ENCODE measurements at places on chromosomes 6 and 20. TPM values are rescaled to one million over a fixed set of nuclear protein-coding genes. Genes with fewer than 3 reads are reported as not detected.

Gene WFDC10B
- not detected for polyA plus RNA-seq

Gene JPH2
- polyA plus RNA-seq: 2.5 TPM

Gene SYNDIG1
- polyA plus RNA-seq: 0.38 TPM

Gene FAM209A
- polyA plus RNA-seq: 0.35 TPM

Gene BTNL2
- polyA plus RNA-seq: not detected

Gene SEL1L2
- polyA plus RNA-seq: not detected

Gene RBL1
- 4.2 TPM for polyA plus RNA-seq

Gene AARS2
- polyA plus RNA-seq: 5.8 TPM

Gene MAP7
- polyA plus RNA-seq: 14.9 TPM

Gene HSPA12B
- polyA plus RNA-seq: not detected

Gene EFHC1
- 15.8 TPM for polyA plus RNA-seq

Gene VSTM2L
- polyA plus RNA-seq: 0.75 TPM

Gene HTR1E
- polyA plus RNA-seq: not detected

Gene HCRTR2
- not detected for polyA plus RNA-seq

Gene TAAR8
- not detected for polyA plus RNA-seq

Gene PRKN
- polyA plus RNA-seq: 0.19 TPM

Gene EXOC2
- polyA plus RNA-seq: 25.7 TPM

Gene TOMM6
- 449 TPM for polyA plus RNA-seq

Gene HELZ2
- 29.0 TPM for polyA plus RNA-seq

Gene PRDM13
- polyA plus RNA-seq: not detected

Gene PRSS16
- 7.5 TPM for polyA plus RNA-seq

Gene OPN5
- 0.04 TPM for polyA plus RNA-seq

Gene CLPSL1
- not detected for polyA plus RNA-seq

Gene FGD2
- polyA plus RNA-seq: 0.13 TPM

Gene OPRL1
- 0.25 TPM for polyA plus RNA-seq

Gene LHFPL5
- polyA plus RNA-seq: not detected

Gene TUBB2B
- polyA plus RNA-seq: not detected

Gene SMAP1
- polyA plus RNA-seq: 16.2 TPM

Gene ADTRP
- polyA plus RNA-seq: 12.7 TPM

Gene FAM217A
- not detected for polyA plus RNA-seq

Gene MAS1
- polyA plus RNA-seq: not detected

Gene SLC17A1
- not detected for polyA plus RNA-seq

Gene C20orf204
- polyA plus RNA-seq: 0.06 TPM

Gene PSORS1C2
- not detected for polyA plus RNA-seq
